Stimulated activated CD4-positive, alpha-beta T cell treated with anti-CD3 and anti-CD28 coated beads, Interleukin-1b, Interleukin-23, amount 100 ng/mL, for 48 hours (primary cell): ENCODE measurements at places on chromosomes 6 and 20.

- DNase-seq, result no peak
Observed at GRCh38 chr20:46399401-46399800, 7.0 kb downstream of the ELMO2 start.

DNA sequence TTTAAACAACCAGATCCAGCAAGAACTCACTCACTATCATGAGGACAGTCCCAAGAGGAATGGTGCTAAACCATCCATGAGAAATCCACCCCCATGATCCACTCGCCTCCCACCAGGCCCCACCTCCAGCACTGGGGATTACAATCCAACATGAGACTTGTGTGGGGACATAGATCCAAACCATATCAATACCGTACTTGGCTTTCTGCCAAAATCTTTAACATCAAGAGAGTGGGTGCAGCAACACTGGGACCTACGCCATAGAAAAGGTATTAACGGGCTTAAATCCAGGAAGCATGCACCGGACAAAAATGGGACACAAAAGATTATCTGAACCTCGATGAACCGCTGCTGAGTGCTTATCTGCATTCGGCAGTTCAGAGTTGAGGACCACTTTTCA lies 322.3 kb upstream of the ARID1B start:
- no peak for DNase-seq

DNA sequence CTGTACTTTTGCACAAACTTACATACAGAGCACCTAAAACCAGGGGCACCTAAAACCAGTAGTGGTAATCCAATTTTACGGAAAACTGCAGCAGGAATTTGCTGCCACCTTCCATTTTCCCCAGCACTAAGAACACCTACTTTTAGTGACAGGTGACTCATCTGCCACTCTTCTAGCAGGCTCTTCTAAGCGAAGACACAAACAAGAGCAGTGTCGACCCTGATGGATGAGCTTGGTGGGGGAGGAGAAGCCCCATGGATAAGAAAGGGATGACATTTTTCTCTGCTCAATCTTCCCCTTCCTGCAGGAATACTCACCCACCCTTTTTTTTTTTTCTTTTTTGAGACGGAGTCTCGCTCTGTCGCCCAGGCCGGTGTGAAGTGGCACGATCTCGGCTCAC lies 116.9 kb downstream of the GMPR start:
- DNase-seq, result no peak

DNA sequence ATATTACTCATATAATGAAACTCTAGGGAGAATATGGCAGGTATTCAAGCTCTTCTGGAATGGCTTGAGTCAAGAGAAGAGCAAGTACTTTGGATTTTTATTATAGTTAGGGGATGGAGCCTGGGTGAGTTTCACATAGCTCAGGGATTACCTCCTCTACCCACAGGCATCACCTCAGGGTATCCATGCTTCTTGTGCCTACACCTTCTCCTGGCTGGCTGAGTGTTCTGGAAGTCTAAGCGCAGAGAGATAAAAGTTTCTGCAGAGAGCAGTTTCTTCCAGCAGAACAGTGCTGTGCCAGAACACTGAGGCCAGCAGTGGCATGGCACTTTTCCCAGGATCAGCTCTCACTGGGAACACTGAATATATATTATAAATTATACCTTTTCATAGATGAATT lies 199.7 kb upstream of the KCNQ5 start:
- no peak for DNase-seq

GRCh38 chr6:40900791-40901190 lies 138.2 kb downstream of the UNC5CL start:
- no peak for DNase-seq

DNA sequence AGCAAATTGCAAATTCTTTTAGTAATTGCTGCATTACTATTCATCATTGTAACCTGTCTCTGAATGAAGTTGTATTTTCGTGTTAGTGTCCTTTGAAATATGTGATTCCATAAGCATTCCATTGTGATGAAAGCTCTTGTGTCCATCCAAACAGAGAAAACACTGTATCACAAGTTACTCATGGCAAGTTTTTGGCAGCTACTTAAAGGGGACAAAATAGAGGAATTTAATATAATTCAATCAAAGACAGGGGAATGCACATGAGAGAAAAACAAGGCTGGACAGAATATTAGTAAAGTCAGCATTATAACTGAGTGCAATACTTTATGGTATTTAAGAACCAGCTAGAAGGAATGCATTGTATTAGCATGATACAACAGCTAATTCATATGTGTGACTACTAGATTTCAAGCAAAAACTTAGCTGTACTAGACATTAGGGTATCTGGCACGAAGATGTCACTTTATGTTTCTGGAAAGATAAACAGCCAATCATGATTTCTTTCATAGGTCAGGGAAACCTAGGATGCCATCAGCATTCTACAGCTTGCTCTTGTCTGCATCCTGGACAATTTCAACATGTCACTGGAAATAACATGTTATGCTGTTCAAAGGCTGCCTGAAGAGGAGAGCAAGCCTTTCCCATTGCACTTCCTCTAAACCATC lies 270.6 kb upstream of the MARCKS start:
- no peak for DNase-seq

DNA sequence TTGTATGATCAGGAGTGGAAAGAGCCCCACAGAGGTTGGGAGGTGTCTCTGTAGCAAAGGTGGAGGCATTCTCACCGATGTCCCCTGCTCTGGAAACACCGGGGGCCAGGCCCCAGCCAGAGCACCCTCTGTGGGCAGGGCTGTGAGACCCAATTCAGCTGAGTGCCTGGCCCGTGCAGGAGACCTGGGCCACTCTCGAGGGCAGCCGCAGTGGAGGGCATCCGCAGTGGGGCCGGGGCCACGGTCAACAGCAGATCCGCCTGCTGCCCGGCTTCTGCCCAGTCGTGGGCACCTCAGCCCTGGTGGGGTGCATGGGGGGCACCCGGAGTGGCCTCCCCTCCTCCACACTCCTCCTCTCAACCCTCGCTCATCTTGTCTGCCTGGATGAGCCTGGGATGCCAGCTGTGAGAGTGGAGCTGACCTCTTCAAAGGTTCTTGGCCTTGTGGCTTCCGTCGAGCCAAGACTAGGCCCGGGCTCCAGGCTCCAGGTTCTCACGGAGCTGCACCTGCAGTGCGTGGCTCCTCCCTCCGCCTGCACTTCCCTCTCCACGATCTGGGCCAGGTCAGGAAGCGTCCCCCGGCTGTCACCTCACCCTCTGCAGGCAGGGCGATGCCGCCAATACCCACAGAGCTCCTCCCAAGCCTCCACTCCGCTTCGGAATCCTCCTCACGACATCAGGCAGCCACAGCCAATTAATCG lies 134.8 kb downstream of the TAF4 start:
- no peak for DNase-seq

DNA sequence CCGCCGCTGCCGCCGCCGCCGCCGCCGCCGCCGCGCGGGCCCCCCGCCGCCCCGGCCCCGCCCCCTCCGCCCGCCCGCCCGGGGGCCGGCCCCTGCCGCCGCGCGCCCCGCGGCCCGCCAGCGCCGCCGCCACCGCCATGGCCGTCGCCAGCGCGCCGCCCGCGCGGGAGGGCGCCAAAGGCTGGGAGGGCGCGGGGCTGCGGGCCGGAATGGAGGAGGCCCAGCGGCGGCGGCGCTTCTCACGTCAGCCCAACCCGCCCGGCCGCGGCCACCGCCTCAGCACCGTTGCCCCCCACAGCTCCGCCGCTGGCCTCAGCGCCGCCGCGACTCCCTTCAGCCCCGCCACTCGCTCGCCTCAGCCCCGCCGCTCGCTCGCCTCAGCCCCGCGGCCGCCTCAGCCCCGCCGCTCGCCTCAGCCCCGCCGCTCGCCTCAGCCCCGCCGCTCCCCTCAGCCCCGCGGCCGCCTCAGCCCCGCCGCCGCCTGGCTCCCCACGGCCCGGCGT lies 258 bp downstream of the PHF10 start:
- peak; percentile 8 for DNase-seq

DNA sequence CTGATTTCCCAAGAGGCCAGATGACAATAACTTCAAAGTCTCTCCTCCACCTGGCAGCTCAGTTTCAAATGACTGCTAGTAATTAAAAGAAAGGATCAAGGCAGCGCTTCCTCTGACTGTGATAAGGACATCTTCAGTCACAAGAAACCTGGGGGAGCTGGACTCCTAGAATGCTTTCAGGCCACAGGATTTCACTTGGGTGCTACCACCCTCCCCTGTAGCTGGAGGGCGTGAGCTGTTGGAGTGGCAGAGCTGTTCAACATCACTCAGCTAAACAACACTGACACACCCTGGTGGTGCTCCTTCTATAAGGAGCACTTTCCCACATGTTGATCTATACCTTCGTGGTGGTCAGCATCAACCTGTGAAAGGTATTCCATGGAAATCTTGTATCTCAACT lies 2.2 kb upstream of the CNR1 start:
- no peak for DNase-seq

- DNase-seq, result no peak
Observed at GRCh38 chr6:30104661-30105060, 8.2 kb downstream of the TRIM31 start.
